Activated CD4-positive, alpha-beta memory T cell treated with anti-CD3 and anti-CD28 coated beads for 36 hours (primary cell): ENCODE measurements at places on chromosomes 5 and 9. TPM values are rescaled to one million over a fixed set of nuclear protein-coding genes. Genes with fewer than 3 reads are reported as not detected.

The CARD6 gene
- total RNA-seq, result 1.4 TPM

The KCNN2 gene
- not detected for total RNA-seq

The ADAMTS12 gene
- total RNA-seq, result not detected

The MSX2 gene
- not detected for total RNA-seq

GRCh38 chr9:82128011-82128696 is 139.6 kb downstream of the SPATA31D1 start:
- no peak for DNase-seq

DNA sequence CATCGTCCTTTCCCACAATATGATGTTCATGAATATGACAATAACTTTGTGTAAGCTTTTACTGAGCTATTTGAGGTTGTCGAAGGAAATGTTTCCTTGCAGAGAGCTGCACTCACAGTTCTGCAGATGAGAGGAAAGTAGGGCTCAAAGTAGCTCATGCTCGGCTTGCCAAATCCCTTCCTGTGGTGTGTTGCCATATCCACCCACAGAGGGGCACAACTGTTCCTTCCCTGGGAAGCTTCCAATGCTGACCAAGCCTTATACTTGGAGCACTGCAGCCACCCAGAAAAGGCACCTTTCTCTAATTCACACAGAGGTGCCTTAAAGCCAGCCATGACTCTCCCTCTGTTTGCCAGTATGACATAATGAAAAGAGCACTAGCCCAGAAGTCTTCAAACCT is 390.3 kb downstream of the CAAP1 start:
- DNase-seq, result no peak

DNA sequence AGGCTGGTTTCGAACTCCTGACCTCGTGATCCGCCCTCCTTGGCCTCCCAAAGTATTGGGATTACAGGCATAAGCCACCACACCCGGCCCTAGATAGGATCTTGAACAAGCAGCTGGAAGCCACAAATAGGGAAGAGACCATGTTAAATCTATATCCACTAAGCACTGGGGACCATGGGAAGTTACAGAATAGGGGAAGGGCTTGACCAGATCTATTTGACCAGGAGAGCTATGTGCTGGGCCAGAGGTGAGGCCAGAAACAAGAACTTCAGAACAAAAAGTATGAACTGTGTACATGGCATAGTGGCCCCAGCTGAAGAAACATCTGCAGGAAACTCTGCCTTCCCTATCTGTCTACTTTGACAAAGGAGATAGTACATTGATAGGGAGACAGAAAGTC is 10.8 kb downstream of the KLF4 start:
- no peak for DNase-seq

DNA sequence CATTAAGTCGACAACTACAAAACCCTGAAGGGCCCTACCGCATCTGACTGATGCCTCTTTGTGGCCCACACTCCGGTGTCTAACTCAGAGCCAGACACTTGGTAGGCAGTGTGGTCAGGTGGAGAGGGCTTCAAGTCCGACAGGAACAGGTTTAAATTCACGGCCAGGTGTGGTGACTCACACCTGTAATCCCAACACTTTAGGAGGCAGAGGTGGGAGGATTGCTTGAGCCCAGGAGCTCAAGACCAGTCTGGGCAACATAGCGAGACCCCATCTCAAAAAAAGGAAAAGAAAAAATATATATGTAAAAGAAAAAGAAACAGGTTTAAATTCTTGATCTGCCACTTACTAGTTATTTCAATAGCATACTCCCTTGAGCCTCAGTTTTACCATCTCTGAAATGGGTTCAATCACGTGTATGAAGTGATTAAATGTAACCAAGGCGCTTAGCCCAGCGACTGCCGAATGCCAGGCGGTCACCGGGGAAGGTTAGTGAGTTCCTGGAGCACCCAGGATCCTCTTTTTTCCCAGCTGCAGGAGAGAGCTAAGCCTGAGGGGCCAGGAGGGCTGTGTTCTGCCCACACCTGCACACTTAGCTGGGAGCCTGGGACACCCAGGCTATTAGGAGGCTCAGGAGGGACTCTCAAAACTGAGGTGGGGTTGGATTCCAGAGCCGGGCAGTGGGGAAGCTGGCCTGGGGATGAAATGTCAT is 943 bp downstream of the CLTB start:
- no peak for DNase-seq

GRCh38 chr5:51384281-51384840 is 1.1 kb downstream of the ISL1 start:
- no peak for DNase-seq

- peak; percentile 78 for DNase-seq
Observed at GRCh38 chr5:83473346-83474160, 2.0 kb downstream of the VCAN start.

DNA sequence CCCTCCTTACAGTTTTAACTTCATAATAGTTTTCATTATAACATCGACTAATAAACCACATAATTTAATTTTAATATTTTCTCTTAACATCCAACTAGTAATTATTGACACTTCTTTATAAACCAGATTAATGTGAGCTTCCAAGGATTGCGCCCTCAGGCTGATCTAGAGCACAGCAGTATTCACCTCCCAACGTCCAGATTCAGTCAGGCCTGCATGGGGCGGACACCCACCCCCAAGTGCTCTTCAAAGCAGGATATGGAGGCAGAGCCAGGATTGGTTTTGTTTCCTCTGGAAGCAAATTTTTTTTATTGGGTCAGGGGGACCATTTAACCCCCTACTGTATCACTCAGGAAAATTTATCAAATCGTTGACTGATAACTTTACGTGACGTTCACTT is 215.4 kb downstream of the TRIO start:
- no peak for DNase-seq

DNA sequence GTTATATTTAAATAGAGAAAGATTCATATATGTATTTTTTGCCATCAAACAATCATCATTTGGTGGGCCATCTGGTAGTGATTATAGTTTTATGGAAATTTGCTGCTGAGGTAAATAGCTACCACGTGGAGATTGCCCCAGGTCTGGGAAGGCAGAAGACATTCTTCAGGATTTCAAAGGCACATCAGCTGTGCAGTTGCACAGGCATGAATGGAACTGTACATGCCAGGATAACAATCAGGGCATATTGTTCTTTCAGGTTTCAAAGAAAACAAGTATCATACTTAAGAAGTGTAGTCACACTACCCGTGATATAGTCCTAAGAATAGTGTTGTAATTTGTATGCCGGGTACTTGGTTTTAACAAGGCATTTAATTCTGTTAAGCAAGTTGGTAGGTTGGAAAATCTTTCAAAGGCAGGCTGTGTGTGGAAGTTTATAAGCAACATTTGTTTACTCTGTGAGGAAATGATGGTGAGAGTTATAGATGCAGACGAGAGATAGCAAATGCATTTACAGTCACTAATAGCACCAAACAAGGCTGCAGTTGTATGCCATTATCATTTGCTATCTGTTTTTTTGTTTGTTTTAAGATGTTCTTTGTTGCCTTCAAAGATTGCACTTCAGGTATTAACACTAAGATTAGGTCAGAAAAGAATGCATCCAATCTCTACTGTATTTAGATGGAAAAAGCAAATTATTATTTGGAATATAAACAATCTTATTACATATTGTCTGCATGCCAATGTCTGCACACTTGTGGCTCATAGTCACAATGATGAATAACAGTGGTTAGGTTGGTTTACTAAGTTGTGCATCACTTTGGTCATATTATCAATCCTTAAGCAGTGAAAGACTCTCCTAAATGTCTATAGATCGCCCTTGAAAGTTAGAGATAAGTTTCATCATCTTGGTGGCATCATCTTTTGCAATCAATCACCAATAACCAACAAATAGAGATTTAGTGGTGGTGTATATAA is 55.3 kb downstream of the RPS23 start:
- DNase-seq, result no peak

DNA sequence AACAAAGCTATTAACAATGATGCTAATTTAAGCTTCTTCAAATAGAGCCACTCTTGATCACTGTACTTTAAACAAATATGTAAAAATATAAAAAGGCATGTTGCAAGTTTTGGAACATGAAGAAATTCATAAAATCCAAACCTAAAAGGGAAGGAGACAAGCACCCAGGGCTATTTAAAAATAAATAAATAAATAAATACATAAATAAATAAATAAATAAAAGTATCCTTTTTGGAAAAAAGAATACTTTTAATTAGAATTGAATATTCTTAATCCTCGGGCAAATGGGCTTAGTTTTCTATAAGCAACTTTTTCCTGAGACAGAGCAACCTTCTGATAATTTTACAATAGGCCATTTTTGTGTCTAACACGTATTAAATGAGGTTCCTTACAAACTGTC is 147.5 kb upstream of the PCA3 start:
- DNase-seq, result no peak
